Stimulated activated CD4-positive, alpha-beta T cell treated with anti-CD3 and anti-CD28 coated beads, Interleukin-1b, Interleukin-23, amount 100 ng/mL, for 24 hours (primary cell): ENCODE measurements at places on chromosomes 1 and 21.

DNA sequence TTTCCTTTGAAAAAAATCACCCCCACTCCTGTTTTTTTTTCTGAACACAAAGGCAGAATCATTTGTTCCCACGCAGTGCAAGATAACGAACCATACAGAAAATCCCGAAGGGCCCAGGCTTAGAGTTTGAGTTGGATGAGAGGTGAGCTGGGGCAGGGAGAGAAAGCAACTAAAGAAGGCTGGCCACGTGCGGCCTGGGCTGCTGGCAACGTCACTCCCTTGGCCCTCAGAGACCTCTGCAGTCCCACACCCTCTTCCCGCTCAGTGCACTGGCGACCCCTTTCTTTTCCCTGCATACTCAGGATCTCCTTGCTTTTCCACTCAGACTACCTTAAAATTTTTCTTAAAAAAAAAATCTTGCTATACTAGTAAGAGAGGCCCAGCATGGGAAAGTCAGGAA lies 28.2 kb upstream of the CRNN start:
- no peak for DNase-seq

- no peak for DNase-seq
Observed at GRCh38 chr1:31620631-31621497, 3.4 kb downstream of the HCRTR1 start.

- DNase-seq, result no peak
Observed at GRCh38 chr1:228554107-228554506, 66.9 kb downstream of the RNF187 start.

DNA sequence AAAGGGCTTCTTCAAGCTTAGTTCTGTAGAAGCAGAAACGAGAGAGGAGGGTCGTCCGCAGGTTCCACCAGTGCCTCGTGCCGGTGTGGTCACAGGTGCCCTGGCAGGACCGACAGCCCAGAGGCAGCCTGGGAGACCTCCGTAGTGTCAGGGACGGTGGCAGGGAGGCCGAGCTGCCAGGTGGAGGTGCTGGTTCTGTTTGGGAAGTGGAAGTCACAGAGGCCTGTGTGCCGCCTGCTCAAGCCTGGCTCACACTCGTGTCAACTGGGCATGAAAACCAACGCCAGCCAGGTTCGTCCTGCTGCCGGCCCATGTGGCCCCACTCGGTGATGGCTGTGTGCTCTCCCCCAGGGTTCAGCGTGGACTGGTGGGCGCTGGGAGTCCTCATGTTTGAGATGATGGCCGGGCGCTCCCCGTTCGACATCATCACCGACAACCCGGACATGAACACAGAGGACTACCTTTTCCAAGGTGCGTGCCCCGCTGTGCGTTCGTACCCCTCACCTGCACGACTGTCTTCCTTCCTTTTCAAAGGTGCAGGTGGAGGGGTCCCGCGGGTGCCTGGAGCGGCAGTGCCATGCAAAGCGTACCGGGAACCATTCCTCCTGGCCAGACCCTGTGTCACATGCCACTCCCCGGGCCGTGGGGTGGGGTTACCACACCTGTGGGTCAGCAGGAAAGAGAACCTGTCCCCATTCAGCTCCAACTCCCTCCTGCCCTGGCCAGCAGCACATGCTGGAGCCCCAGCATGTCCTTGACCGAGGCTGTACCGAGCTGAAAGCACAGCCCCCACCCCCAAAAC lies 20.8 kb downstream of the FAAP20 start:
- DNase-seq, result no peak

GRCh38 chr1:35386959-35387358 lies 118.5 kb downstream of the ZMYM4 start:
- DNase-seq, result no peak

- no peak for DNase-seq
Observed at GRCh38 chr1:109089242-109090015, 1.1 kb upstream of the TMEM167B start.

GRCh38 chr1:204345941-204346645 lies 13.6 kb downstream of the PLEKHA6 start:
- no peak for DNase-seq

DNA sequence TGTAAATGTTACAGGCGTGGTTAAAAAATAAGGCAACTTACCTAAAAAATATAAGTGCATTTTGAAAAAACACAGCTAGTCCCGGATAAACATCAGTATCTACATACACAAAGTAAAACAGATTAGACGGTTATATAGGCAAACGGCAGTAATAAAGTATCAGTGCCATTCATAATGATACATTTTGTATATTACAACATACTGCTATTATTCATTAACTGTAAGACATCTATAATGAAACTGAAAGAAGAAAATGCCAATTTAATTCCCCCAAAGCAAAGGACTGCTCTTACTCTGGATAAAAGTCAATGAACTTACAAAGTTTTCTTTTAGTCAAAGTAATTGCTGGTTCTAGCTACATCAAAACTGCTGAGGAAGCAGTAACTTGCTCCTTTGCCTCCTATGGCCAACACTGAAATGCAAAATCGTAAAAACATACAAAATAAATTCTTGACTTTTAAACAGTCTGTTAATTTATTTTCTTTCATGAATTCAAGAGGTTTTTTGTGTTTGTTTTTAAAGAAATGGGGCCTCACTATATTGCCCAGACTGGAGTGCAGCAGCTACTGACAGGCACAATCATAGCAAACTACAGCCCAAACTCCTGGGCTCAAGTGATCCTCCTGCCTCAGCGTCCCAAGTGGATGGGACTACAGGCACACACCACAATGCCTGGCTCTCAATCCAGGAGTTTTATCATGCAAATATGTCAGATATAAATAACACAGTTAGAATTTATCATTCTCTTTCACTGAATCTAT lies 23.9 kb downstream of the TMEM50B start:
- DNase-seq, result no peak

GRCh38 chr1:8818325-8818775 lies 910 bp upstream of the RERE start:
- DNase-seq, result no peak

GRCh38 chr1:109762821-109763645 lies 690 bp downstream of the EPS8L3 start:
- no peak for DNase-seq

DNA sequence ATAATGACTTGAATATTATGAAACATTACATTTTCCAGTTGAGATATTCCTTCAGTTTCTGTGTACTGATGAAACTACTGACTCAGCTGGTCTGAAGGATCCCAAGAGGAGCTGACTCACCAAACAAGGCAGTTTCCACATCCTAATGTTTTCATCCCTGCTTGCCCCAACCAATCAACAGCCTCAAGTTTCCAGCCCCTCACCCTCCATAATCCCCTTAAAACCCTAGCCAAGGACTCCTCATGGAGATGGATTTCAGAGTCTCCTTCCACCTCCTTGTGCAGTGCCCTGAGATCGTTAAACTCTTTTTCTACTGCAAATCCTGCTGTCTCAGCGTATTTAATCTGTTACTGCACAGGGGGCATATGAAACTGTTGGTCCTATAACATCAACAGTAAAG lies 83.1 kb upstream of the HAO2 start:
- DNase-seq, result no peak

DNA sequence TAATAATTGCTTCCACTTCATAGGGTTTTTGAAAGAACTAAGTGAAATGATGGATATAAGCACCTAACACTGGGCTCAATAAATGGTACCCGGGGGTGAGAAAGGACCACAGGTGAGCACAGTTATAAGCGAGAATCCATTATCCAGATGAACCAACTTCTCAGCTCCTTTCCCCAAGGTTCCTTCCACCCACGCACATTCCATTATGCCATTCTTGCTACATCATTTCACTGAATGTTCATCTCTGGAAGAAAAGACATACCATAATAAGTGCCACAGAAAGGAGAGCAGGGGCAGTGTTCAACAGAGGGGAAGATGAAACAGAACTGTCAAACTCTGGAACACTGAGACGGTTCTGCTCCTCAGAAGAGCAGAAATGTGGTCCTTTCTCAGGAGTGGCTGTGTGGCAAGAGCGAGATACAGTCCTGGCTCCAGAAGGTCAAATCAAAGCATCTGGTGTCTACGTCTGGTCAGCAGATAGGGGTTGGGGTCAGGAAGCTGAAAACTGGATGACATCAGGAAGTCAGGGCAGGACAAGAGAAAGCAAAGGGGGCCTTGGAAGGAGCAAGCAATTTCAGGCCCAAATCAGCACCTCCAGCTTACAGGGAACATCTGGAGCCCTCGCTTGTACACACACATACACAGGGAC lies 255.4 kb upstream of the TMEM51 start:
- no peak for DNase-seq

DNA sequence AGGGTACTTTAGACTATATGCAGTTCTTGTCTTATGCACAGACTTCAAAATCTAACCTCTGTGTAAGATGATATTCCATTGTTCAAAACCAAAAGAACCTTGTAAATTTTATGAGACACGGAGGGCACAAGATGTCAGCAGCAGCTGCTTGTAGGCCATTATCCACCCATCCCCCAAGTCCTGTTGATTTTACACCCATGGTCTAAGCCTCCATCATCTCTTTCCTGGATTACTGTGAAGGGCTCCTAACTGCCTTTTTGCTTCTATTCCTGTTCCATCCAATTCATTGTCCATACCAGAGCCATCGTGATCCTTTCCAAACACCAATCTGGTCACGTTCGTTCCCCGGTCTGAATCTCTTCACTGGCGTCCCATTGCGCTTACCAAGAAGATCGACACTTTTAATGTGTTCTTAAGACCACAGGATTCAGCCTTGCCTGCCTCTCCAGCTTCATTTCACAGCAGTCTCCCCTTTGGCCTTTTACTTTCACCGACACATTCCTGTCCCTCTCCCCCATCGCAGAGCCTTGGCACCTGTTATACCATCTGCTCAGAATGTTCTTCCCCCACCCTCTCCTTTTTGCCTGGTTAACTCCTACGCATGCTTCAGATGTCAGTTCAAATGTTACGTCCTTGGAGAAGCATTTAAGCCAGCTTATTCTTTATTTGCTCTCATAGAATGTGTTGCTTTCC lies 107.3 kb upstream of the POU3F1 start:
- no peak for DNase-seq

DNA sequence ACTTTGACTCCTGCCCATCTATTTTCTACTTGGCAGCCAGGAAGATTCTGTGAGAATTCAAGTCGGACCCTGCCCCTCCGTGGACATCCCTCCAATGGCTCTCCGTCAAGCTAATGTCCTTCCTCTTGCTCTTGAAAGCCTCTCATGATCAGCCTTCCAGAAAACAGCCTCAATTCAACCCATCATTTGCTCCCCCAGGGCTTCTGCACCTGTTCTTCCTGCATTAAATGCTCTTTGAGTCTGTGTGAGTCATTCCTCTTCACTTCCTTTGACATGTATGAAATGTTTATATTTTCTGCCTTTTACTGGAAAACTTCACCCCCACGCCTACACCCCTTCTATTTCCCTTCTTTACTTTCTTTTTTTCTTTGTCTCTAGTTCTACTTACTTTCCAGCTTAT lies 734.1 kb upstream of the ZP4 start:
- DNase-seq, result no peak

GRCh38 chr1:154170547-154171222 lies 15.8 kb upstream of the NUP210L start:
- no peak for DNase-seq

- no peak for DNase-seq
Observed at GRCh38 chr1:41751804-41752513, 166.8 kb downstream of the HIVEP3 start.

- no peak for DNase-seq
Observed at GRCh38 chr1:240888039-240888786, 276.3 kb upstream of the GREM2 start.

GRCh38 chr1:229003233-229004031 lies 267.5 kb upstream of the RAB4A start:
- DNase-seq, result no peak

- no peak for DNase-seq
Observed at GRCh38 chr1:198876371-198876871, 237.6 kb downstream of the PTPRC start.

DNA sequence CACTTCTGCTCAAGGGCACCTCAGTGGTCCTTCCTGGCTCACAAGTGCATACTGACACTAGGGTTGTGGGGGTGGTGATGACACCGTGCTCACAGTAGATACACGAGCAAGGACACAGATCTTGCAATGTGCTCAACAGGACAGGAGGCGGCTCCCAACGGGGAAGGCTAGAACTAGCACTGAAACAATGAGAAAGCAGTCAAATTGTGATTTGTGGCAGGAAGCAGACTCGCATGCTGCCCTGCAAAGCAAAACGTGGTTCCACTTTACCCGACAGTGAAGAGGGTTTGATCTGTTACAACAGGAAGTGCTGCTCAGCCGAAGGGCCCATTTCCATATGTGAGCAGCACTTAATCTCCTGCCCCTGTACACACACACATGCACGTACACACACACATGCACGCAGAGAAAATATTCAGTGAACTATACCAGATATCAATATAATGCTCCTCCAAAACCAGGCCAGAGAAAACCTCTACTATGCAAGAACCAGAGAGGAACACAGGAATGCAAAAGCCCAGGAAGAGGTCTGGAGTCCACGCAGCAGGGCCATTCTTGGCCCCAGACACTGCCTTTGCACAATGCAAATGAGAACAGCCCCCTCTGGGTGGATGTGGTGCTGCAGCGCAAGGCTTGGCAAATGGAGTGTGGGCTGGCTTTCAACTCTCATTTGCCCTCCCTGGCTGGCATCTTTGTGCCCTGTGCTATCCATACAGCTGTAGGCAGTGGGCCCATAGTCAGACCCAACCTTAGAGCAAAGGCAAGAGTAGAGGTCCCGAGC lies 47.1 kb downstream of the KANK4 start:
- DNase-seq, result no peak

- no peak for DNase-seq
Observed at GRCh38 chr1:95332754-95333153, 98.7 kb downstream of the RWDD3 start.

GRCh38 chr1:193626695-193627094 lies 440.3 kb upstream of the B3GALT2 start:
- no peak for DNase-seq

DNA sequence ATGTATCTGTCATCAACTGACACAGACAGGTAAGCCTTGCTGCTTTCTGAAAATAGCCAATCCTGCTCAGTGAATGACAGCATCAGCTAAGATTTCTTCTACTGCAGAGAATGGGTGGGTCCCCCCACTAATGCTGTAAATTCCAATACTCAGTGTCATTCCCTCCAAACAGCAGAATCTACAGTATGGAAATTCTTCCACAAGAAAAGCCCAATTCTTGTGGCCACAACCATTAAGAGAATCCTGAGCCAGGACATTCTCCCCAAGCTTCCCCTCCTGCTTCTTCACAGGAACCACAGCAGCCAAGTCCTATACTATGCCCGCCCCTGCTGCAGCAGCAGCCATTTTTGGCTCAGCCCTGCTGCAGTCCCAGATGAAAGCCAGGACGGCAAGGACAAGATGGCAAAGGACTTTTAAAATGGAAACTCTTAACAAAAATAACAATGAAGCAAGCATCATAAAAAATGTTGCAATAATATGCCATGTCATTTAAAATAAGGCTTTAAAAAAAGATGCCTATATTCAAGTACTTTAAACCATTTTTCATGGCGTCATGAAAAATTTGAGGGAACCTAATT lies 26.8 kb downstream of the EIF4G3 start:
- DNase-seq, result no peak

GRCh38 chr1:16173447-16174260 lies 17.8 kb upstream of the EPHA2 start:
- no peak for DNase-seq
